Activated CD4-positive, alpha-beta T cell treated with anti-CD3 and anti-CD28 coated beads, Interleukin-2, amount 10 ng/mL, durations not matched to agents 24 days and 14 days (primary cell): ENCODE measurements at places on chromosomes 5 and 9. TPM values are rescaled to one million over a fixed set of nuclear protein-coding genes. Genes with fewer than 3 reads are reported as not detected.

TAF11L10 gene
- total RNA-seq, result not detected in 2 replicates

MYOZ3 gene
- 0.07 and 0.28 TPM in 2 replicates for total RNA-seq

DMRTA1 gene
- total RNA-seq, result not detected in 2 replicates

TEK gene
- total RNA-seq, result not detected in 2 replicates

- peaks cover 39% of the 10 kb centered on the region for H3K27me3 ChIP-seq
- no peak overlapping the region for H3K27ac ChIP-seq
- H3K4me3 ChIP-seq, result no peak overlapping the region
- DNase-seq, result no peak
- H3K4me1 ChIP-seq, result no peaks in the 10 kb centered on the region
Measured at GRCh38 chr9:36815023-36815422, 219.0 kb downstream of the PAX5 start.

DNA sequence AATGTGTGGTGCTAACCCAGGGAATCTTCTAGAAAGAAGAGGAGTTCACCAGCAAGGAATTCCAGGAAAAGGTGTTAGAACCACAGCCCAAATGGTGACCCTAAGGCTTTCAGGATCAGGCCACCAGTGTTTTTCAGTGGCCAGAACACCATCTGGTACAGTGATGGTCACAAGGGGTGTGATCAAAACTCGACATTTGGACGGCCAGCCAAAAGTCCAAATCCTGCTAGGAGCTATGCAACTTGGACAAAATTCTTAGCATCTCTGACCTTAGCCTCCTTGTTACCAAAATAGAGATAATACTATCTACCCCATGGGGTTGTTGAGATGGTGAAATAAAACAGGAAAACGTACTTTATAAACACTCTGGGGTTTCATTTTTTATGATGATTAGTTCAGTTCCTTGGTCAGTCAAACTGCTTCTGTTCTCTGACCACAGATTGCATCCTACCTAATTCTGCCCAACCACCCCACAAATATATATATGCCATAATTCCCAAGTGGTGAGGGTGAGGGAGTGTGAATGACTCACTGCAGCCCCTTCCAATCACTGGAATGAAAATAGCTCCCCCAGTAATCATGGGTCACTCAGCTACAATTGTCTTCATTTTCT, 210.3 kb downstream of the CDK5RAP2 start:
- H3K4me1 ChIP-seq, result no peaks in the 10 kb centered on the region
- H3K27ac ChIP-seq, result no peak overlapping the region
- H3K36me3 ChIP-seq, result no peaks in the 10 kb centered on the region
- DNase-seq, result no peak
- no peak overlapping the region for H3K4me3 ChIP-seq

- peaks cover 9% of the 10 kb centered on the region for H3K27me3 ChIP-seq
- H3K36me3 ChIP-seq, result no peaks in the 10 kb centered on the region
- peaks cover 3% of the 10 kb centered on the region for H3K4me1 ChIP-seq
- no peak overlapping the region for H3K27ac ChIP-seq
- DNase-seq, result no peak
Measured at GRCh38 chr5:62727184-62727583, 148.6 kb downstream of the LRRC70 start.

DNA sequence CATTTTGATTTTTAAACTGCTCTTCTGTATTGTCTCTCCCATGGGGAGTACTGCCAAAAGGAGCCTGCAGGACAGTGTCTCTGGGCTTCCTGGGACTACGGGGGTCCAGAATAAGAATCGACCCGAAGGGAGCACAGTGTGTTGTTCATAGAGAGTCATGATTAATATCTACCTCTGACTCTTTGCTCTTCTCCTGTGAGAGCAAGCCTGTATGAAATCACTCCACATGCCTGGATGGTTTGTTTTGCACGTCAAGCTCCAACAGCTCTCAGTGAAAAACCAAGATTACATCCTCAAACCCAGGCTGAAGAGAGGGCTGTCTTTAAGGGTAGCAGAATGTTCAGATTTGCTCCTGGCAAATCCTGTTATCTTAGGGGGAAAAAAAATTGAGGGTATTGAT, 1860.0 kb upstream of the WWC1 start:
- no peaks in the 10 kb centered on the region for H3K36me3 ChIP-seq
- H3K27ac ChIP-seq, result no peak overlapping the region
- H3K4me3 ChIP-seq, result no peak overlapping the region
- no peaks in the 10 kb centered on the region for H3K4me1 ChIP-seq

DNA sequence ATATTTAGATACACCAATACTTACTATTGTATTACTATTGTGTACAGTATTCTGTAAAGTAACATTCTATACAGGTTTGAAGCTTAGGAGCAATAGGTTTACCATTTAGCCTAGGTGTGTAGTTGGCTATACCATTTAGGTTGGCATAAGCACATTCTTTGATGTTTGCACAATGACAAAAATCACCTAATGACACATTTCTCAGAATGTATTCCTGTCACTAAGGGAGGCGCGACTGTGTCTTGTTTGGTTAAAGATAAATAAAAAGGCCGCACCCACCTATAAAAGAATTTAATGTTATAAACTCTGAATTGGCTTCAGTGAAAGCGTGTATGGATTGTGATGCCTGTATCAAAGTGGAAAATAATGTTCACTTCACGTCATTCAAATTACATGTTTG, 1815.4 kb upstream of the CDH6 start:
- no peak for DNase-seq
- no peaks in the 10 kb centered on the region for H3K4me1 ChIP-seq
- H3K36me3 ChIP-seq, result no peaks in the 10 kb centered on the region
- no peak overlapping the region for H3K27ac ChIP-seq

DNA sequence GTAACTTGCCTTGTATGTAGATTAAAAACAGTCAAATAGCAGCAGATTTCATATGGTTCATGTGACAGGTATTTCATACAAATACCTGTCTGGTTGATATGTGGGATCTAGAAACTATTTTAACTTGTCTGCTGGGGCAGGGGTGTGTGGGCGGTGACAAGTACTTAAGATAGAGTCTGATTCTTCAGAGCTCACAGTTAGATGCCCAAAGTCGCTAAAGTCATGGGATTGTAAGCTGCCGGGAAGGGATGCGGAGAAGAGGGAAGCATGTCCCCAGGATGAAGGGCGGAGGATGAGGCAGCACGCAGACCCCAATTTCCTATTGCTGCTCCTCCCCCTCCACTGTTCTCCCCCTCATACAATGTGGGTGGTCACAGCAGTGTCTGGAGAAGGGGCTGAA, 13.3 kb downstream of the ANXA6 start:
- H3K4me1 ChIP-seq, result peaks cover 78% of the 10 kb centered on the region
- H3K27ac ChIP-seq, result peak overlapping the region; percentile 78
- H3K27me3 ChIP-seq, result no peaks in the 10 kb centered on the region

DNA sequence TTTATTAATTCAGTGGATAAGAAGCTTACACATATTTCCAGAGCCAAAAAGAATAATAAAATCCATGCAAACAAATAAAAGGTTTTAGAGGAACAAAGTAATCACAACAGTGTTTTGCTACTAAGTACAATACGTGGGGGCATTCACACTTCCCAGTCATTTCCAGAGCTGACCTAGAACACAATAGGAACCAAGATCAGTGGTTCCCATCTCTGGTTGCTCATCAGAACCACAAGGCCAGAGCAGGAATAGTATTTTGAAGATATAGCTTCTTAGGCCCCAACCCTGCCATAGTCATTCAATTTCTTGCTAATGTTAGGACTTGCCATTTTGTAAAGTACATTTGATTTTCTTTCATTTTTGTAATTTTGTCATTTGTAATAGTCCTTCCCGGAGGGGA, 215.4 kb downstream of the NR3C1 start:
- peaks cover 10% of the 10 kb centered on the region for H3K36me3 ChIP-seq
- no peak overlapping the region for H3K4me3 ChIP-seq
- peaks cover 48% of the 10 kb centered on the region for H3K4me1 ChIP-seq
- DNase-seq, result no peak
- H3K27ac ChIP-seq, result peak overlapping the region; percentile 23

DNA sequence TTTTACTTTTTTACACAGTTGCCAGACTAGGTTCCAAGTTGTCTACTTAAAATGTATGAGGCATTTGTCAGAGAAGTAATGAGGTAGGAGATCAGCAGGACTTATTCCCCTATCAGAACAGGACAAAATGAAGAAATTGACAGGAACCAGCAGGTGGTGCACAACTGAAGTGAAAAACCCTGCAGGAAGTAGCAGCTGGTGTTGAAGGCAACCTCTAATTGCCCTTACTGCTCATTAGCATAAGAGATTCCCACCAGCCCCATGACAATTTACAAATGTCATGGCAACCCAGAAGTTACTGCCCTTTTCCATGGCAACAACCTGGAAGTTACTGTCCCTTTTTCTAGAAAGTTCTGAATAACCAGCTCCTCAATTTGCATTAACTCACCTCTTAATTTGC, 5.4 kb downstream of the PCDHB15 start:
- no peaks in the 10 kb centered on the region for H3K4me1 ChIP-seq
- no peak overlapping the region for H3K4me3 ChIP-seq
- DNase-seq, result no peak
